Omental fat pad (tissue), 4 donors: ENCODE measurements at places on chromosomes 11 and 22. TPM values are rescaled to one million over a fixed set of nuclear protein-coding genes. Genes with fewer than 3 reads are reported as not detected.

The GGTLC3 gene
- total RNA-seq = not detected

DNA sequence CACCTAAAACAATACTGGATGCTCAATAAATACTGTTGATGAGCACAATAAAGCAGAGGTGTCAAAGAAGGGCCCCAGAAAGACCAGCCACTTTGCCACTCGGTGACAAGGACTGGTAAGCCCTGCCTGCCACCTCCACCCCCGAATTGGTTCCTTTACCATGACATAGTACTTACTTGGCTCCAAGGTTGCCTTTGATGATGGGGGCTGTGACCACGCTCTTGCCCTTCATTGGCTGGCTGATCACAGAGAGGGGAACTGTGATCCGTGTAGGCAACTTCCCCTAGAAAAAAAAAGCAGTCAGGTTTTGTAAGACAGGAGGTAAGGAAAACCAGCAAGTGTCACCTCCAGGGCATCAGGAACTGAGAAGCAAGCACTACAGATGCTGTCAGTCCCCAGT lies 29.7 kb downstream of the NFRKB start:
- no peak for DNase-seq

DNA sequence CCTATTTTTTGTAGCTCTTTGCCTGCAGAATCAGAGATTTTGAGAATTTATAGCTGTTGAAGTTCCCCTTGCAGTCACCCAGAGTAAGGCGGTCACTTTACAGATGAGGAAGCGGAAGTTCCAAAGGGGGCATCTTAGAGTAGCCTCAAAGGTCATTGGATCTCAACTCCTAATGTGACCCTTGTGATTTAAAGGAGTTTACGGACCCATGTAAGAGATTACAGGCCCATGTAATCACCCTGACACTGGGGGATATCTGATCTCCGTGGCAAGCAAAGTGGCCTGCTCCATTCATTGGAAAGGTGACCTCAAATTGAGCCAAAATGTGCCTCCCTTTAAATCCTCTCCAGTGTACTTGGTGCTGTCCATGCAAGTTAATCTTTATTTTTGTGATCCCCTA lies 15.7 kb downstream of the P2RX3 start:
- no peak for DNase-seq

DNA sequence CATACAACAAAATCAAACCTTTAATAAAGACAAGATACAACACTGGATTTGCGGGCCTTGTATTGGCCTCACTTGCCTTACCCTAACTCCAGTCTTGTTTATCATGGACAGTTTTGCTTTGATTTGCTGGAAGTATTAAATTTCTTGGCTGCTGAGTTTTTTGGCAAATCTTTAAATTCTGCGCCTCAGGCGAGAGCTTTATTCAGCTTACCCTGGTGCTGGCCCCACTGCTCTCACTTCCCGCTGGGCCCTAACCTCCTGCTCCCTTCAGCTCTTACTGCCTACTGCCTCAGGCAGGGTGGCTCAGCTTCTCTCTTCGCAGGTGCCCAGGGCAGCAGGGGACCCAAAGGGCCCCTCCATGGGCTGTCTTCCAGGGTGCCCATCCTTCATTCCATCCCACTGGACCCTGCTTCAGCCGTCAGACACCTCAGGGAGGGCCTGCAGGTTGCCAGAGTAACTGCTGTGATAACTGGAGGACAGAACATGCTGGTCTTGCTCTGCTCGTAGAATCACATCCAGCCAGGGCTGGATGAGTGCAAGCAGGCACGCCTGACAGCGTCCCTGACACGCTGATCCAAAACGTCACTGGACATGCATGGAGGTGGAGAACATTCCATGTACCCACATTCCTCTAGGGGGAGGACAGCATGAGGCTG lies 45.7 kb upstream of the TUB start:
- DNase-seq = no peak

- no peak for DNase-seq
Measured at GRCh38 chr11:62627713-62628112, 5.9 kb upstream of the B3GAT3 start.

DNA sequence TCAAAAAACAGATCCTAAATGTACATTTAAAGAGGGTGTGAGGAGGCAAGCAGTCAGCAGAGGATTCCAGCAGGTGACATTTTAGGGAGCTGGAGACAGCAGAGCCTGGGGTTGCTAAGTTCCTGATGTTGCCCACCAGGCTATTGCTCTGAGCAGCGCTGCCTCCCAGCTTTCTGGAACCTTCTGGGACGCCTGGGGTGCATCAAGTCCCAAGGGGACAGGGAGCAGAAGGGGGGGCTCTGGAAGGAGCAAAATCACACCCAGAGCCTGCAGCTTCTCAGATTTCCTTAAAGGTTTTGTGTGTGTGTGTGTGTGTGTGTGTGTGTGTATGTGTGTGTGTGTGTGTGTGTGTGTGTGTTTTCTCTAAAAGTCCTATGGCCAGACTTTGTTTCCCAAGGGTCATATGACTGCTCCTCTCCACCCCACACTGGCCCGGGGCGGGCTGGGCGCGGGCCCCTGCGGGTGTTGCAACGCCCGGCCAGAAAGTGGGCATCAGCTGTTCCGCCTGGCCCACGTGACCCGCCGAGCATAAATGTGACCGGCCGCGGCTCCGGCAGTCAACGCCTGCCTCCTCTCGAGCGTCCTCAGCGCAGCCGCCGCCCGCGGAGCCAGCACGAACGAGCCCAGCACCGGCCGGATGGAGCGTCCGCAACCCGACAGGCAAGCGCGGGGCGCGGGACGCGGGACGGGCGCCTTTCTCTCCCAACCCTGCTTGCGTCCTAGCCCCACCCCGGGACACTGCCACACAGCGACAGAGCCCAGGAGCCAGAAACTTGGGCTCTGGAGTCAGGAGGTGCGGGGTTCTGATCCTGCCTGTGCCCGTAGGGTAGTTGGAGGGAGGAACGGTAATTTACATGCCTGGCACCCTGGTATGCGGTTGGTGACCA lies at the start of gene HMOX1:
Gene HMOX1 (plus strand): TSS at position 560 of the 887 bp plus-strand sequence. CDS start 78 bp downstream, at position 638.
- peak; percentile 87 for DNase-seq
